ENCODE measurements at places on chromosomes 1 and 21. TPM values are rescaled to one million over a fixed set of nuclear protein-coding genes. Genes with fewer than 3 reads are reported as not detected.

- DNase-seq = no peak
These were observed 18.3 kb downstream of the RCSD1 start for GRCh38 chr1:167648252-167648849.

Gene SLC22A15
- 1.8 TPM for total RNA-seq

DNA sequence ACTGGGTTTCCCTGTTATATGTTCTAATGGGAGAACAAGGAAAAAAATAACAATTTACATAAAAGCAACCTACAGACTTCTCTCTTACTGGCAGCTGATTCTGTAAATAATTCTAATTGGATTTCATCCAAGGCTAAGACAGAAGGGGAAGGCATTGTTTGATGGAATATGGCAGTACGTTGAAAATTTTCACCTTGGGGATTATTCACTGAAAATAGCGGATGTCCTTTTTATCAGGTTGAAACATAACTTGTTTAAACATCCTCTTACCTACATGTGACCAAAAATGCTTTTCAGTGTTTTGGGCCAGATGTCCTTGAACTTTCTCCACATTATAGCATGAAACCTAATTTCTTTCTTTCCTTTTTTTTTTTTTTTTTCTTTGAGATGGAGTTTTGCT, 24.9 kb downstream of the TSNAX start:
- DNase-seq = no peak

GRCh38 chr1:30629501-30629900, 93.9 kb downstream of the MATN1 start:
- DNase-seq = no peak

DNA sequence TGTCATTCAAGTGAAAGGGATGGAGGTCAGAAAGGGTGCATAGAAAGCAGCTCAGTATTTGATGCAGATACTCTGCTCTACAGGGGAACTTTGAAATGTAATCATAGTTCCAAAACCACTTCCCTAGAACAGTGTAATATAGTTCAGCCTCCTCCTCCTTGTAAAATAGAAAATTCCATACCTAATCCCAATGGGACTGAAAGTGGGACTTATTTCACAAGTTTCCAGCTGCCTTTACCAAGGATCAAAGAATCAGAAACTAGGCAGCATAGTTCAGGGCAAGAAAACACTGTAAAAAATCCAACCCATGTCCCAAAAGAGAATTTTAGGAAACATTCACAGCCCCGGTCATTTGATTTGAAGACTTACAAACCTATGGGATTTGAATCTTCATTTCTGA, 8.1 kb upstream of the TMCO2 start:
- DNase-seq = no peak

GRCh38 chr1:46630719-46631118, 14.1 kb upstream of the MOB3C start:
- DNase-seq = no peak

DNA sequence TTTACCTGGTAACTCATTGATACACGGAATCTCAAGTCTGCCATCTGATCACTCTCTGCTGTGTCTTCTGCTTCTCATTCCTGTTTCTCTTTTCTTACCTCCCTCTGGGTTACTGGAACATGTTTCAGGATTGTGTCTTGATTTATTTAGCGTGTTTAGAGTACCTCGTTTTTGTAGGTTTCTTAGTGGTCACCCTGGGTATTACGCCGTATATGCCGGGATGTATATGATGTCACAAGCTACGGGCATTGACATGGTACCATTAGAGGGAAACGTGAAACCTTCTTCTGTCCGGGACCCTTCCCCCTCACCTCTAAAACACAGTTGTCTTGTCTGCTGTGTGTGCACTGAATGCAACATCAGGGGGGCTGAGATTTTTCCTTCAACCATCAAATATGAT, 2.8 kb downstream of the ACTRT2 start:
- no peak for DNase-seq

Gene DPYD
- total RNA-seq = 41.7 TPM

DNA sequence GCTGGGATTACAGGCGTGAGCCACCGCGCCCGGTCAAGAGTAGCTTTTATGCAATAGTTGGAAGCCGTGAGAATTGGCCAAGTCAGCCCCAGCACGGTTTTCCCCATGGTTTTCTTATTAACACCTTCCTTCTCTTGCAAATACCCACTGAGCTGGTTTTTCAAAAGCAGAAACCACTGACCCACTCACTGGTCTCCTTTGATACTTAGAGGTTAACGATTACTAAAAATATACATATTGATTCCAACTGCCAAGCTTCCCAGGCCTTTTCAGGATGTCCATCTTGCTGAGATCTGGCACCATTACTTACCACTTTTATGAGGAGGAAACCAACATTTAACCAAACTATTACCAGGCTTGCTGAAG, 25.9 kb upstream of the TARDBP start:
- DNase-seq = no peak

DNA sequence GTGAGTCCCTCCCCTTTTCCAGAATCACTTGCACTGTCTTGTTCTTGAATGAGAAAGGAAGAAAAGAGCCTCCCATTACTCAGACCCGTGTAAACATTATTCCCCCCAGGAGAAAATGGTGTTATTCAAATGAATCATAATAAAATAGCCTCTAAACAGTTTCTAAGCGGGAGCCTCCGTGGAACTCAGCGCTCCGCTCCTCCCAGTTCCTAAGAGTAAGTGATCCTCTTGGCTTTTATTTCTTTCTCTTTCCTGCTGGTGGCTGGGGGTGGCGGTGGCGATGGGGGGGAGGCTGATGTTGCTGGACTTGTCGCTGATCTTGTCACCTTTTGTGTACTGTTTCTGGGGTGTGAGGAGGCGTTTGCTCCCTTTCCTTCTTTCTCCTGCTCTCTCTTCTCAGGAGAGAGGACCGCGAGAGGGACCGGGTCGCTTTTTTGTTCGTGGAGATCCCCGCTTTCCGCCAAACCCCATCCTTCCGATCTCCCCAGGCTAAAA, 781 bp downstream of the PROX1 start:
- DNase-seq = peak; percentile 55

Gene HSF2BP
- 1.9 TPM for total RNA-seq

DNA sequence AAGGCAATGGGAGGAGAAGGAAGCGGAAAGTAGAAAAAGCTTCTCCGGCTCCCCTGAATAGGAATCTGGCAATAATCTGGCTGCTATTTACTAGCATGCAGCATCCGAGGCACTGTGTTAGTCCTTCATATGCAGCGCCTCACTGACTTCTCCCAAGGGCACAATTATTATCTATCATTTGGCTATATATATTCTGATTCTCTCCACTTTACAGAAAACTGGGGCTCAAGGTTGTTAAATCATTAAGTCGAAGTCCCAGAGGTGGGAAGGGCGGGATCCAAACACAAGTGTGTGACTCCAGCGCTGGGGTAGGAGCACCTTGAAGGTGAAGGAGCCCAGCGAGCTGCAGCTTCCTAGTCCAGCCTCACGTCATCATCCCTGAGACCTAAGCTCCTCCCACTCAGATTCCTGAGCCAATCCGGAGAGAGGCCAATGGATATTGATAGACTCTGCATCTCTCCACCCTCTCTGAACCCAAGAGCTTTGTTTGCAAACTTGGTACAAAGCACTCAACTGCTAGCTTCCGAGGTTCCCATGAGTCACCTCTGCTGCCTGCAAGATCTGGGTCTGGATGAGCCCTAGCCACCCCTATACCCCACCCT, 16.6 kb upstream of the EYA3 start:
- DNase-seq = no peak

DNA sequence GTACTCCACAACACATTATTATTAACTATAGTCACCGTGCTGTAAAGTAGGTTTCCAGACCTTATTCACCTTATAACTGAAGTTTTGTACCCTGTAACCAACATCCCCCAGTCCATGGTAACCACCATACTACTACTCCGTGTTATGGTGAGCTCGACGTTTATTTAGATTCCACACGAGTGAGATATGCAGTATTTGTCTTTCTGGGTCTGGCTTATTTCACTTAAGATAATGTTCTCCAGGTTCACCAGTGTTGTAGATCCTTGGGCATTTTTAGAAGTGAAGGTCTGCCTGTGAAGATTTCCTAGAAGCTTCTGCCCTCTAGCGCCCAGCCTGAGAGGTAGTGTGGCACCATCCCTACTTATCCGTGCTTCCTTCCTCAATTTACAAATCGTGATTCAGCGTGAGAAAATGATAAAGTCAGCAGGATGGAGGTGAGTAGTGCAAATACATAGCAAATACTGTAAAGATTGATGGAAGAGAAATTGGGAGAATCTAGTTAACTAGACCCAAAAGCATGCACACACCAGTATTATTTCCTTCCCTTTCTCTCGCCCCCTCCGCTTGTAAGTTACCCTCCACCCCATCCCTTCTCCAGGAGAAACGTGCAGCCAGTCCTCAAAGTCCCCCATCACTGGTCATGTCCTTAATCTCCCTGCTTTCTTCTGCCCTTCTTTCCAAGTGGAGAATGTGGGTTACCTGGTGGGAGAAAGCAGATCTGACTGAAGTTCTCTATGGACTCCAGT, 36.0 kb upstream of the DISC1 start:
- DNase-seq = peak; percentile 50

DNA sequence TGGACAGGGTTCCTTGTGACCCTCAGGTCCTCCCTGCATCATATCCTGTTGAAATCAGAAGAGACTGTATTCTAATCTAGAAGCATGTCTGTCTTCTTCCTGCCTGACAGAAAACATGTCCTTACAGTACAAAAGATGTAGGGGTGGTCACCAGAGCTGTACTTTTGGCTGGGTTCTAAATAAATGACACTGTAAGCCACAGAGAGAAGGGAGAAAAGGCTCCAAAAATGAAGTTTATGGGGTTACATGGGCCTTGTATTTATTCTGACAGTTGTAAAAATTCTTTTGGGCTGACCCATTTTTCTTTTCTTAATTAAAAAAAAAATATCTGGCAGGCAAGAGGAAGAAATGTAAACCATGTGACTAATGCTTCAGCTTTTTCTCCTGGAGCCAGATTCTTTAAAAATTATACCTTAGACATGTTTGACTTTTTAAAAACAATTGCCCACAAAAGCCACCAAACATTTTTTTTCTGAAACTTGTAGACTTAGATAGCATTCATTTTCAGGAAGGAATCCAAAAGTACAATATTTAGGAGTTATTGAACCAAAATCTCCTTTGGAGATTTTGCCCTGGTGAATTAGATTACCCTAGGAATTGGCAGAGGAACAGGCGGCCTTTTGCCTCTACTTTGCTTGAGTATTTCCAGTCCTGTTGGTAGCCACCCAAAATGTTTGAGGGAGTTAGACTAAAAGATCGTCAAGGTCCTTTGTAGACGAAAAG, 17.1 kb downstream of the RGL1 start:
- peak; percentile 48 for DNase-seq

- no peak for DNase-seq
These were observed 335.8 kb upstream of the KAZN start for GRCh38 chr1:14262637-14263036.

DNA sequence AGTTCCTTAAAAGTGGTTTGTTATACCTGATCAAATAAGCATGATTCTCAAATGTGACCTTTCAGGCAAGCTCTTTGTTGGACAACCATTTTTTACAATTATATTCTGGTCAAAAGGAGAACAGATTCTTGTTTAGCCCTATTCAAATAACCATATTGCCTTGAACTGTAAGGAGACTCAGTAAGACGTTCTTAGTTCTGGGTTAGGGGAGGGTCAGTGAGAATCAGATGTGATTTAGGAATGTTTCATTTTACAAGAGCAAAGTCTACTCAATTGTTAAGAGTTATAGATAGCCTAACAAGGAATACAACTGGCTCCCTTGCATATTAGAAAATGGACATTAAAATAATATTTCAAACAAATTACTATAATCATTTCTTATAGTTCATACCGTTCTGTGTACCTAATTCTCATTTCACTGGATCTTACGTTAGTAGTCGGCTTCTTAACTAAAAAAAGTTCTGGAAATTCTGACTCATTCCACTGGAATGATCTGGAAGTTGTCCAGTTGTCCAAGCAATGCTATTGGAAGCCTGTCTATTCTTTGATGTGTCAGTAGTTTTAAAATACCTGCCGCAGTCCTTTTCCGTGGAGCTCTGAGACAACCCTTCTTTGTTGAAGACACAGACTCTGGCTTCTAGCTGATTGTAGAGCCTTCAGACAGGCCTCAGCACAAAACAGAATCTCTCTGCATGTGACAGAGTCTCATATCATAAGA, 88.8 kb downstream of the MAST2 start:
- DNase-seq = no peak

Gene OR6N1
- total RNA-seq = not detected

Gene UTS2
- total RNA-seq = not detected

Gene LCA5L
- total RNA-seq = 1.1 TPM

- DNase-seq = no peak
These were observed 32.8 kb downstream of the RNASEL start for GRCh38 chr1:182556279-182556678.

Gene TLR5
- 29.3 TPM for total RNA-seq

DNA sequence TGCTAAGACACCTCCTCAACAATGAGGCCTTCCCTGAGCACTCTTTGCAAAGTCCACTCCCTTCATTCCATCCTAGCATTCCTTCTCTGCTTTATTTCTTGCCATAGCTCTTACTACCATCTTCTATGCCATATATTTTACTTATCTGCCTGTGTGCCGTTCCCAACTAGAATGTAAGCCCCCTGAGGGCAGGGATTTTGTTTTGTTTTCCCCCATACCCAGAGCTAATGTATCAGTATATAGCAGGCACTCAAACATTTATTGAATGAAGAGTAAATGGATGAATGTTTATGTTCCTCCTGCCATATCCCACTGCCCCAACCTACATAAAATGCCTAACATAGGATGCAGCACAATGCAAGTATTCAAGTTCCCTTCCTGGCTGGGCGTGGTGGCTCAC, 14.9 kb upstream of the PPP1R15B start:
- no peak for DNase-seq

Gene FOXO6
- total RNA-seq = 15.7 TPM

GRCh38 chr1:27634177-27634984, 604 bp downstream of the FGR start:
- DNase-seq = no peak

- DNase-seq = no peak
These were observed 48.6 kb upstream of the LMO4 start for GRCh38 chr1:87279966-87280535.

DNA sequence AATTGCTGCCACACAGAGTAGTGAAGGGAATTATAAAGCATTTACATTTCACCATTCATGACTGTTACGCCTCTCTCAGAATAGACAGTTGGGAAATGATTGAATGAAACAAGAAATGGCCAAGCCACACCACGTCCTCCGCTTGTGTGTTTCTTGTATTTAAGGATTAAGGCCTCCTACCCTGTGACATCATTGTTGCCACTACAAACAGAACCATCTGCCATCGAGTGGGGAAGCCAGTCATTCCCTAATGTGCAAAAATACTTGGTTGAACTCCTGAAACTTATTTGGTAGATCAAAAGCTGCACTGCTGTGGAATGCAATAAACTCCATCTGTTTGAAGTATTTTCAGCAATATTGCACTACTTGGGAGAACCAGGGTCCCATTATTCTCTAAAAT, 99.0 kb upstream of the C1orf105 start:
- DNase-seq = no peak

- no peak for DNase-seq
These were observed 2.9 kb upstream of the CCN1 start for GRCh38 chr1:85577419-85578320.

Gene DNAJC6
- 1.8 TPM for total RNA-seq

Gene ZBTB37
- total RNA-seq = 16.5 TPM

Gene SPATA46
- not detected for total RNA-seq

All from ovary (tissue), 10 donors.